Mesothelial cell of epicardium (in vitro differentiated cells): ENCODE measurements at places on chromosomes 3 and 15.

DNA sequence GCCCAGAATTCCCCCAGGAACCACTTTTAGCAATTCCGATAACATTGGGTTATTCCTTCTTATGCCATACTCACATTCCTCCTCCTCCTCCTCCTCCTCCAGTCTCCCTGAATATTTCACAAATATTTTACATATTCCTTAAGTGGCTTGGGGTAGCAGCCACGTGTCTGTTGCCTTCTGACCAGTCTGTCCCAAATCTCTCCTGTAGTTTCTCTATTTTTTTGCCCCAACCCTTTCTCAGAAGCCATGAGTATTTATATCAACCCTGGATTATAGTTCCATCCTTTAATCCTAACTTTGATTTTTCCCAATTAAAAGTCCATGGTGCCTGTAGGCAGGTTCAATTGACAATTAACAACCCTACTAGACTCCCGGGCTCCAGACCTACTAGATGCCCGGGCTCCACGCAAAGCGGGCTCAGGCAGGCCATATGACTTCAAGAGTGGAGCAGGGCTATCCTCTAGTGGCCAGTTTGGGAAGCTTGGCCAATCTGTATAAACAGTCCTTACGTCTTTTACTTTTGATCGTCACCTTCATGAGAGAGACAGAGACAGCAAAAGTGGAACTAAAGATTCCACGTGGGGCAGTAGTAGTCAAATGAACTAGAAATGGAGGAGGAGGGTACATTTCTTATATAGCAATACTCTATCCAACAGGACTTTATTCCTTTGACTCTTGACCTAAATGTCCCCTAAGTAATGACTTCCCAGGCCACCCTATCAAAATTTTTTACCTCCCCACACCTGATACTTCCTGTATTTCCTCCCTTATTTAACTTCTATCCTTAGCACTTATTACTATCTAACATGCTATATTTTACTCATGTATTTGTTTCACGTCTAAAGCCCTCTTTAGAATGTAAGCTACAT lies 69.7 kb downstream of the USF3 start:
- H3K4me1 ChIP-seq, result peaks cover 1% of the 10 kb centered on the region
- H3K36me3 ChIP-seq, result no peaks in the 10 kb centered on the region
- no peak for DNase-seq
- H3K27ac ChIP-seq, result no peak overlapping the region

GRCh38 chr3:22861426-22861825 lies 341.7 kb upstream of the UBE2E2 start:
- H3K4me1 ChIP-seq, result no peaks in the 10 kb centered on the region
- H3K4me3 ChIP-seq, result no peak overlapping the region
- peaks cover 20% of the 10 kb centered on the region for H3K27me3 ChIP-seq
- no peaks in the 10 kb centered on the region for H3K36me3 ChIP-seq

DNA sequence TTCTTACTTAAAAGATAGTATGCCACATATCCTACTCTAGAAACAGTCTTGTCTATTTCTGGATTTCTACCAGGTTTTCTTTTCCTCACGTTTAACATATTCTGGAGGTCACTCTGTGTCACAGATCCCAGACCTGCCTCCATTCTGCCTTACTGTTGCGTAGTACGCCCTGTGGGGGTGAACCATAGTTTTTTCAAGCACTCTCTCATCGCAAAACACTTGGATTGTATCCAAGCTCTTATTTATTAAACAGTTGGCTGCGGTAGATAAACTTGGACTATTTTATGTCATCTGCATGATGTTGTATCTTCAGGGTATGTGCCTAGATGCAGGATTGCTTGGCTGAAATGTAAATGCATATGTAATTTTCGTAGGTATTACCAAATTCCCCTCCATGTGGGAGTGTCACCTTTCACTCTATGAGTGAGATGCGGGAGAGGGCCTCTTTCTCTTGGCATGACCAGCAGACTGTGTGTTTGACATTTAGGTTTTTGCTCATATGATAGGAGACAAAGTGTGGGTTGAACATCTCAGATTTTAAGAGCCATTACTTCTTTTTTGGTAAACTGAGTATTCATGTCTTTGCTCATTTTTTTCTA lies 55.8 kb downstream of the ABTB1 start:
- no peak overlapping the region for H3K4me3 ChIP-seq
- peaks cover 6% of the 10 kb centered on the region for H3K4me1 ChIP-seq
- H3K36me3 ChIP-seq, result no peaks in the 10 kb centered on the region
- no peak overlapping the region for H3K27ac ChIP-seq
- H3K27me3 ChIP-seq, result peaks cover 4% of the 10 kb centered on the region

DNA sequence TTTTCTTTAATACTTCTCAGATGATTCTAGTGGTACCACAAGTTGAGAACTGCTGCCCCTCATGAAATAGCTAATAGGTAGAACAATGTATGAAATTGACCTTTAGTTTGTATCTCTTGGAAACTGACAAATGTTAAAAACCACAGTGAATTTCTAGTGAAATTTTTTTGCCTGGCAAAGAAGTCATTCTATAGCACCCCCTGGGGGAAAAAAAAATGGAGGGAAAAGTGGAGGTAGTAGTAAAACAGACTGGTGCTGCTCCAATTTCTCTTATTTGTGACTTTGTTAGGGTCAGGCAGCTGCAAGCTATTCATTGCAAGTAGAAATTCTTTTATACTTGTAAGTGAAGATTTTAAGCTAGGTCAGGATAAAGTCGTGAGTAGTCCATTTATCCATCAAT lies 605.0 kb downstream of the NLGN1 start:
- no peak overlapping the region for H3K27ac ChIP-seq
- H3K27me3 ChIP-seq, result no peaks in the 10 kb centered on the region
- no peak overlapping the region for H3K4me3 ChIP-seq

DNA sequence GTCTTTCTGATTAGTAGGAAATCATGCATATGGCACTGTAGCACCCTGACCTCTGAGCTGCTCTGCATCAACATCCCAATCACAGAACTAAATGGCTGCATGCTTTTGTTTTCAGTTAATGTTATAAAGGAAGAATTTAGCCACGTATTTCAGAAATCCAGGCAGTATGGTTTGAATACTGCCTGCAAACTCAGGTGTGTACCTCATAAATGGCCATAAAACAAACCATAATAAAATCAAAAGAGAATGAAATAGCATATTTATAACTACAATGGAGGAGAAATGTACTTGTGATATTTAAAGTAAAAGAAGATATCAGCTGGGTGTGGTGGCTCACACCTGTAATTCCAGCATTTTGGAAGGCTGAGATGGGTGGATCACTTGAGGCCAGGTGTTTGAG lies 94.5 kb downstream of the IL20RB start:
- H3K4me1 ChIP-seq, result no peaks in the 10 kb centered on the region
- DNase-seq, result no peak
- H3K27me3 ChIP-seq, result no peaks in the 10 kb centered on the region
- no peak overlapping the region for H3K27ac ChIP-seq
- H3K36me3 ChIP-seq, result no peaks in the 10 kb centered on the region

DNA sequence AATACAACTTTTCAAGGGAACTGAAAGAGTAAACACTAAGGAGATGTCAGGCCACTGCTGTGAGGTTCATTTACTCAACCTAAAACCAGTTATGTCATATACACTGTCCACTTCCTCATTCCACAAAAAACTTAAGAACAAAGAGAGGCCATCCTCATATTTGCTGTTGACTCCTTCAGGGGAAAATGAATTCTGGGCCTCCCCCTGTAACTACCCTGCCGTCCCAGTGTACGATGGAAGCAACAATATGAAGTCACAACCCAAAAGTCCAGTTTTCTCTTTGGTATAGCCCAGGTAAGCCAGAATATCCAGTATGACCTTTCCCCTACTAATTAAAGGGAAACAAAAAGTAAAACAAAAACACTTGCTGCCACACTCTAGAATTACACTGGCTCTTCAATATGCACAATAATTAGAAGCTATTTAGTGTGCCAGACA lies 16.2 kb downstream of the CEP152 start:
- peaks cover 8% of the 10 kb centered on the region for H3K4me1 ChIP-seq
- no peak for DNase-seq
- peaks cover 12% of the 10 kb centered on the region for H3K36me3 ChIP-seq
- H3K4me3 ChIP-seq, result no peak overlapping the region
